ENCODE measurements at places on chromosomes 3 and 15. TPM values are rescaled to one million over a fixed set of nuclear protein-coding genes. Genes with fewer than 3 reads are reported as not detected.

Gene GPR27
- not detected for total RNA-seq

Gene IL1RAP
- total RNA-seq = 7.9 TPM

Gene NOX5
- total RNA-seq = 0.83 TPM

Gene PLA2G4E
- total RNA-seq = under 0.01 TPM

Gene GALNT15
- 93.0 TPM for total RNA-seq

Gene MON1A
- 19.2 TPM for total RNA-seq

Gene MESP2
- total RNA-seq = 0.58 TPM

Gene CASR
- total RNA-seq = not detected

Gene PYGO1
- 11.2 TPM for total RNA-seq

Gene SERPINI2
- not detected for total RNA-seq

Gene CHRNA7
- not detected for total RNA-seq

Gene FAH
- total RNA-seq = 68.1 TPM

Gene SPATA12
- 0.15 TPM for total RNA-seq

Gene DLL4
- 0.73 TPM for total RNA-seq

Gene HACD2
- total RNA-seq = 26.9 TPM

Gene WWTR1
- 33.2 TPM for total RNA-seq

Gene LYZL4
- not detected for total RNA-seq

Gene EEF1AKMT4
- 2.0 TPM for total RNA-seq

Gene GPR62
- total RNA-seq = under 0.01 TPM

Gene KLHDC8B
- total RNA-seq = 58.7 TPM

Gene GOLGA8S
- 0.15 TPM for total RNA-seq

Gene CYP8B1
- total RNA-seq = not detected

Gene RTP1
- not detected for total RNA-seq

Gene PROS1
- total RNA-seq = 25.2 TPM

Gene SLC12A8
- total RNA-seq = 10.9 TPM

Gene ITGB5
- 167 TPM for total RNA-seq

Gene TMEM212
- not detected for total RNA-seq

Gene CPN2
- total RNA-seq = not detected

Gene MESP1
- total RNA-seq = 0.50 TPM

Gene POTEB2
- total RNA-seq = not detected

Measured in smooth muscle cell of trachea (primary cell).